ENCODE measurements at places on chromosomes 1 and 21.

DNA sequence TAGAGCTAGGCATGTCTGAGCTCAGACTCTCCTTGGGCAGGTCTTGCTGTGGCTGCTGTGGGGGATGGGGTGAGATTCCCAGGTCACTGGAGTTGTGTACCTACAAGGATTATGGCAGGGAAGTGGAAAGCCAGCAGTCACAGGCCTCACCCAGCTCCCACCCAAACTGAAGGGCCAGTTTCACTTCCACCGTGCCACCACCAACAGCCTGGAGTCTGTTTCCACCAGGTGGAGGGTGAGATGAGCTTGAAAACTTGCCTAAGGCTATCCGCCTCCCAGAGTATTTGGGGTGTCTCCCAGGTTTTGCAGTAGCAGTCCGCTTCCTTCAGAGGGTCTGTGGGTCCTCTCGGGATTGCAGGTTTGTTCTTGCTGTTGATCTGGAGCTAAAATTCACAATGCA, 327.7 kb downstream of the PTPRC start:
- DNase-seq = no peak

DNA sequence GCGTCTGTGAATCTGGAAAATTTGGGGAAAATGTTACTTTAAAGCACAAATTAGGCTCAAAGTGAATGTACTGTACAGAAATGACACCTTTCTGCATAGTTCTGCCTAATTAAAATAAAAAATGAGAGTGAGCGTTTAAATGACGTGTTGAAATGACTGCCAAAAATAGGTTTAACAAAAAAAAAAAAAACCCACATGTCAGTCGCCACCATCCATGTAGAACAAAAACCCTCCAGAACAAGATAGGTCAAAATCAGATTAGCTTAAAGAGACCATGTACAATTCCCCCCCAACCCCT, 745 bp downstream of the PARP1 start:
- no peak for DNase-seq

DNA sequence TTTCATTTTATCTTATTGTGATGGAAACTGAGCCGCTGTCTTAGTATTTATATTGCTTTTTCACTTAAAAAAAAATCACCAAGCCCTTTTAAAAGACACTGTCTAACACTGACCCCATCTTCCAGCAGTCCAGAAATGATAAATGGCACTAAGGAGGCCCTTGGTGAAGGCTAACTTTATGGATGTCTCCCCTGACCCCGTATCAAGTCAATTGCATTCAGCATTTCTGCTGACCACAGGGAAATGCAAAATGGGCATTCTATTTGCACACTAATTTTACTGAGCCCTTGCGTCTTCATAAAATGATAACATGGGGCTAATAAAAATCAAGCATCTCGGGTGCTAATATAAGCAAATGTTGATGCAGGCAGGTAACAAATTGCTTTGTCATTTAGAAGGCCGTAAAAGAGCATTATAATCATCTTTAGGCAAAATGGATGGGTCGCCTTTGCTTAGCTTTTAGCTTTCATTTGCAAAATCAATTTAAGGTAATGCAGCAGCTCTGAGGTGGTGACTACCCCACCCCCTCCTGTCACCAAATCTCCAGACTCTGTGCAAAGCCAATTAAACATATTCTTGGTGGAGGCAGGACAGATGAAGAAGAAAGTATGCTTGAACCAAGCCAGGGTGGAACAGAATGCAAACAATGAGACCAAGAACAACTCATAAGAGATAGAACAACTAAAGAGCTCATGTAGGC, 110.8 kb downstream of the BEND5 start:
- no peak for DNase-seq

DNA sequence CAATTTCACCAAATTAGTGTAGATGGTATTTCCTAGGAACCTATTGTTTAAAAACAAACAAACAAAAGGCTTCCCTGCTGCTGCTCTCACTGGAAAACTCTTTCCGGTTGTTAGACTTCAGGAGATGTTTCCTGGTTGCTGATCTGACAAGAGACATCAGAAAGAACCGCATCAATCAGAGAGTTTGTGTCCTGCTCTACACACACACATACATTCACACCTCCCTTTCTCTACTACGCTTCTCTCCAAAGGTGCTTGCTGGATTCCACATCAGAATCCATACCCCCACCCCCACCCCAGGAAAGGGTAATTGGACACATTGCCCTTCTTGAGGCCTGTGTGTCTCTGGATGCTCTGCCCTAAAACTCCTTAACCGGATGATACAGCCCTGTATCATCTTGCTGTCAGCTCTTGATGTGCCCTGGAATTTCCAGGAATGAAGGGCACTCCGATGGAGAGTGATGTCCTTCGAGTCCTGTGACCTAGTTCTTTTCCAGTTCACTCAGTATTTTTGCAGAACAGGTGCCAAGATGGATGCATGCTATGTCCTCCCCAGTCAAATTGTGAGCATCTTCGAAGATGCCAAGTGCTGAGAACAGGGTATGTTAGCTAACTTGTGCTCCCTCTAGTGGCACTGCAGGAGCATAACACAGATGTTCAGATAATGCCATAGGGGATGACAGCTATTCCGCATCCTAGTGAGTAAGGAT, 113.7 kb upstream of the SLC35F3 start:
- peak; percentile 87 for DNase-seq

Measured in RWPE1 (cell line).